ENCODE measurements at places on chromosomes 4 and X.

DNA sequence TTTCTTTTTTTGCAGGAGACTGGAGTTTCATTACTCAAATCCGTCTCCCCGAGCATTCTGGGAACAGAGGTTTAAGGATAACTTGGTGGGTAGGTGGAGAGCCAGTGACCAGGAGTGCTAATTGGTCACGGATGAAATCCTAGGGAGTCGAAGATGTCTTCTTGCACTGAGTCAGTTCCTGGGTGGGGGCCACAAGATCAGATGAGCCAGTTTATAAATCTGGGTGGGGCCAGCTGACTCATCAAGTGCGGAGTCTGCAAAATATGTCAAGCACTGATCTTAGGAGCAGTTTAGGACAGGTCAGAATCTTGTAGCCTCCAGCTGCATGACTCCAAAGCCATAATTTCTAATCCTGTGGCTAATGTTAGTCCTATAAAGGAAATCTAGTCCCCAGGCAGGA, 741.3 kb downstream of the PCDH7 start:
- no peak for DNase-seq

DNA sequence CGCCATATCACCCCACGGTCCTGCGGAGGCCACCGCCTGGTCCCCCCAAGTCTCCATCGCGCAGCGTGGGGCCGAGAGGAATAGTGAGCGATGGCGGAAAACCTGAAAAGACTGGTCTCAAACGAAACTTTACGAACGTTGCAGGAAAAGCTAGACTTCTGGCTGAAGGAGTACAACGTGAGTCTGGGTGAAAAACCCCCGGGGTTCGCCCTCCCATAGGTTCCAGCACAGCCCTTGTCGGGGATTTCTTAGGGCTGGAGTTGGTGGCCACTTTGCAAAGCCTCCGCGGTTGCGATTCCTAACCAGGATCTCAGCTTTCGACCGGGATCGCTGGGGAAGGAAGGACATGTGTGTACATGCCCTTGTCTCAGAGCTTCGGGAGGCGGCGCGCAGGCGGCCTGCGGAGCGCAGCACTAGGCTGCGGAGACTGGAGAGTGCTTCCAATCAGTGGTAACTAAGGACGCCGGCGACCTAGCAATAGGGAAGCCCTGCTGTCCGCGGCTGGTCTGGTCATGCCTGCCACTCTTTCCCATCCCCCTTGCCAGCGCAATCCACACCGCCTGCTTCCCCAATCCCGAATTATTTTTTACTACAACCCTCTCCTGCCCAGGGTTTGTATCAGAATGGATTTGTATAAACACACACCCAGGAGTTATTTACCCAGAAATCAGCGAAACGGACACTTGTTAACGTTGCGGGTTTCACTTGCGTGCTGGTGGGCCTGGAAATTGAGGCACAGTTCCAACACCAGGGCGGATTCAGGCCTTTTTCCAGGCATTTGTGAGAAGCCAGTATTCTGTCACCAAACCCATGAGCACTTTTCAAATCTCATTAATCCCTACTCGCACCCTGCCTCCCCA, 741 bp downstream of the SPATA18 start:
- no peak for DNase-seq

- no peak for DNase-seq
Observed at GRCh38 chrX:31298916-31299315, 227.1 kb upstream of the FTHL17 start.

GRCh38 chr4:123621072-123621705, 224.6 kb downstream of the SPRY1 start:
- no peak for DNase-seq

DNA sequence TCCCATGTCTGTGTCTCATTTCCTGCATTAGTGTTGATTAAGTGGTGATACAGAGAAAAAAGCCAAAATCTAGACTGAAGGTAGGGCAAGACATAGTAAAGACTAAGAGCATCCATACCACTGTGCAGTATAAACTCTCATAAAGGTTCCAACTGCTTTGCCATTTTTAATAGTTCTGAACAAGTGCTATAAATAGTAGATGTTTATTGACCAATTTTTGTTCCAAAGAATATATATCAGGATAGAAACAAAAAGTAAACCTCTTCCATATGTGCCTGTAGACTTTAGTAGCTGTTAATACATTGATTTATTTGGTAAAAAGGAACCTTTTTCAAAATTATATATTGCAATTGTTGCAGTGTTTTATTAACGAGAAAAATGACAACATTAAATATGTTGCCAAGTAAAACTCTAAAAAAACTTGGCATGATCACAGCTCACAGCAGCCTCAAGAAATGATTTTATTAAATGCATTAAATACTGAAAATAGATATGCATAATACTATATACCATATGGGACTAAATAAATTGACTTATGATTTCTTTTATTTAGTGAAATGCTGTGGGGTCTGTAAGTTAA, 22.3 kb upstream of the AASDH start:
- DNase-seq, result no peak

DNA sequence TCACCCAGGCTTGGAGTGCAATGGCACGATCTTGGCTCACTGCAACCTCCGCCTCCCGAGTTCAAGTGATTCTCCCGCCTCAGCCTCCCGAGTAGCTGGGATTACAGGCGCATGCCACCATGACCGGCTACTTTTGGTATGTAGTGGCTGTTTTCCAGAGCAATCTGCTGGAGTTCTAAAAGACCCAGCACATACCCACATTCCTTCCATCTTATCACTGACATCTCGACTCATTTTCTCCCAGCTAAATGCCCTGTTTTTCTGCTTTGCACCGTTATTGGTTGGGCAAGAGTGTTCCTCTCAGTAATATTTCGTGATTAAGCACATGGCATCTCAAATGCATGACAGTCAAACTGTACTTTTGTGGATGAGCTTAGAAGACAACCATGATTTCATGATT, 53.7 kb downstream of the PRKX start:
- no peak for DNase-seq

DNA sequence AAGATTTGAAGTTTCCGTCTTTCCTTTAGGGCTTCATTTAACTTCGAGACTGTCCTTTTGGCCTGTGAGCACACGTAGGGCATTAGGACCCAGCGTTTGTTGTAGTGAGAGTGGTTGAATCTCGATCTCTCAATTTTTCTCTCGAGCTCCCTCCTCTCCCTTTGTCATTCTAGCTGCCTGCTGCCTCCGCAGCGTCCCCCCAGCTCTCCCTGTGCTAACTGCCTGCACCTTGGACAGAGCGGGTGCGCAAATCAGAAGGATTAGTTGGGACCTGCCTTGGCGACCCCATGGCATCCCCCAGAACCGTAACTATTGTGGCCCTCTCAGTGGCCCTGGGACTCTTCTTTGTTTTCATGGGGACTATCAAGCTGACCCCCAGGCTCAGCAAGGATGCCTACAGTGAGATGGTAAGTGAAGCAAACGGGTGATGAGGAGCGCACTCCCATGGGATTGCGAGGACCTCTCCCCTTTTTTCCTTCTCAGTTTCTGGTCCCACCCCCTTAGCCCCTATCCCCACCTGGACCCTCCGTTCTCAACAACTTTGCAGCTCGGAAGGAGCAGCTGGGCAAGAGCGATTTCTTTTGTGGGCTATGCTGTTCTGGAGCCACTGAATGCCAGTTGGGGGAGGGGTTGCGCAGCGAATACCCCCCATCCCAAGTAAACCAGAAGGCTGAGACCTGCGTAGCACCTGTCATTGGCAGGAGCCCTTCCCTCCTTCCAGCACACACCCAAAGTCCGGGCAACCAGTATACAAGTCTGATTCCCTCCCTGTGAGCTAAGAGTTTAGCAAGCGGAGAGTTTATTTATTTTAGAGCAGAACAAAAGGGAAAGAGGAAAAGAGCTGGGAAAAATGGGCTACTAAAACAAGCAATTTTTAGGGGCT, at the start of gene TMEM35A:
TSS of gene TMEM35A (plus strand) at position 164 of the 883 bp plus-strand sequence. CDS start at position 288, 124 bp downstream.
- no peak for DNase-seq

GRCh38 chrX:13078739-13079444, 34.5 kb upstream of the FAM9C start:
- no peak for DNase-seq

GRCh38 chr4:42371305-42372252, 25.7 kb upstream of the SHISA3 start:
- no peak for DNase-seq

DNA sequence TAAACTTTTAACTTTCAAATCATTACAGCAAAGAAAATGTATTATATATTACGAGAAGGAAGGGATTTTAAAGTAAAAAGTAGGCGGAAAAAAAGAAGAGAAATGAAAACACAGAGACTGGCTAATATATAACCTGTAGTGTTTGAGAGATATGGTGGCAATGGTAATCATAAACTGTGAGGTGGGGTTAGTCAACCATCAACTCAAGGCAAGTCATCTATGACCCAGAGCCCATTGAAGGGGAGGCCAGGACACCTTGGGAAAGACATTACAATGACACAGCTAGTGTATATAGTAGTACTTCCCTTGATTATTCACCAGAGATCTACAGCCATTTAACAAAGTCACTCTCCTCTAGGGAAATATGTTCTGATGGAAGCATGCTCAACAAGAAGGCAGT, 423.9 kb upstream of the PITX2 start:
- no peak for DNase-seq

GRCh38 chr4:146957237-146957636, 11.6 kb upstream of the TTC29 start:
- DNase-seq, result no peak

DNA sequence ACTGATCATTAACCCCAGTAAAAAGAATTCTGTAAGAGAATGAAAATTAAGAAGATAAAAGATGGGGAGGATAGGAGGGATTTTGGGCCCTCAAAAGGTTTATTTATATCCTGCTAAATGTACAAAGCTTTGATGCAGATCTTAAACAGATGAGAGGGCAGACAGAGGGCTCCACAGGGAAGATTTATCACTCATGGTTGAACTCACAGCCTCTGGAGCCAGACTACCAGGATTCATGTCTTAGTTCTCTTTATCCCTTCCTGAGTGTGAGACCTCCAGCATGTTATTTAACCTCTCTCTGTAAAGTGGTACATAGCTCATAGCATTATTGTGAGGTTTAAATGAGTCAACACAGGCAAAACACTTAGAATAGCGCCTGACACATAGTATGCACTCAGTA, 74.4 kb downstream of the SOWAHB start:
- DNase-seq, result no peak

DNA sequence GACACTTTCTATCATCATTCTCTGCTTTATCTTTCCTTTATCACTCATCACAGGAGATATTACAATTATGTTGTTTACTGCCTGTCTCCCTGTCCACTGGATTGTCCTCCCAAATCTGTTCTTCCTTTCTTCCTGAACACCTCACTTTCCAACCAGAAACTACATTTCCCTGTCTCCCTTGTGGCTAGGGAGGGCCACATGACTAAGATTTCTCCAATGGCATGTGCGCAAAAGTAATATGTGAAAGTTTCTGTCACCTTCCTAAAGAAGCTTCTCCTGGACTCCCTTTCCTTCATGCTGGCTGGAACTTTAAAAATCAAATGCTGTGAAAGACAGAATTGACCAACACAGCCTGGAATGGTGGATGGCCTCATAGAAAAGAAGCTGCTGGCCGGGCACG, 25.8 kb downstream of the ATP11C start:
- no peak for DNase-seq

DNA sequence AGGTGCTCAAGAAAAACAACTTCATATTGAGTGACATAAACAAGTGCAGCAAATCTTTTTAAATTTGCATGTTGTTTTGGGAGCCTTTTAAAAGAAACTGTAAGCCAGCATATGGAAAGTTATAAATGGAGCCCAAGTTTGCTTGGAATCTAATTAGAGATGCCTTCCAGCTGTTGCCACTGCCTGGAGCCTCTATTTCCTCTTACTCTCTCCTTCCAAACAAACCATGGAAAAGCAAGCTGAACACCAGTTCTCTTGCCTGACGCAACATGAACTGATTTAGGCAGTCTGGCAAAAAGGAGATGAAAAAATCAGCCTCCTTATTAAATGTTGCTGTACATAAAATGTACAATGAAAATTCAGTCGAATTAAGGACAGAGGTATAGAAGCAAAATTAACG, 21.5 kb downstream of the ARSJ start:
- no peak for DNase-seq

DNA sequence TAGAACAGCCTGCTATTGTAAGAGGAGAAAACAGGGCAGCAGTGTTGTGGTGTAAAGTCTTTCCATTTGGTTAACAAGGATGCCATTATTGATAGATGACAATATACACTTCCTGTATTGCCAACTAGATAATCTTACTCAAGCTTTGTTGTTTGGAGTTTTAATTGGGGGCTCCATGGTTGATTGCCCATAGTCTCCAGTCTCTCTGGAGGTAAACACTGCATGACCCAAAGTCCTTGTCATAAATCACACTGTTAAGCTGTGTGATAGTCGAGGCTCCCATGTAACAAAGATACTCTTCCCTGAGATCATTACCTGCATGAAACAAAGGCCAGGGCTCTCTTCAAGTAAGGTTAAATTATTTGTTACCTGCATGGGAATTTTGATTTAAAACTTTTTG, 394.6 kb downstream of the C4orf33 start:
- no peak for DNase-seq

DNA sequence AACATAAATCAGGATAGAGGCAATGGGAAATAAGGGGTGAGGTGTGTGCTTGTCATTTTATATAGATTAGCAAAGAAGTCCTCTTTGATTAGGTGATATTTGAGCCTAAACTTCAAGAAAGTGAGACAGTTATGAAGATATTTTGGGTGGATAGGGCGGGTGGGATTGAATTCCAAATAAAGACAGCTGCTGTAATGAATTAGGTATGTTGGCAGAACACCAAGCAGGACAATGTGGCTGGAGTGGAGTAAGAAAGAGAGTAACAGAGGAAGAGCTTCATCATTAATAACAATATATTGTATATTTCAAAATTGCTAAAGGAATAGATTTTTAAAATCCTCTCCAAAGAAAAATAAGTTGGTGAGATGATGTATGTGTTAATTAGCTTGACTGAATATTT, 91.0 kb upstream of the CENPE start:
- DNase-seq, result no peak

DNA sequence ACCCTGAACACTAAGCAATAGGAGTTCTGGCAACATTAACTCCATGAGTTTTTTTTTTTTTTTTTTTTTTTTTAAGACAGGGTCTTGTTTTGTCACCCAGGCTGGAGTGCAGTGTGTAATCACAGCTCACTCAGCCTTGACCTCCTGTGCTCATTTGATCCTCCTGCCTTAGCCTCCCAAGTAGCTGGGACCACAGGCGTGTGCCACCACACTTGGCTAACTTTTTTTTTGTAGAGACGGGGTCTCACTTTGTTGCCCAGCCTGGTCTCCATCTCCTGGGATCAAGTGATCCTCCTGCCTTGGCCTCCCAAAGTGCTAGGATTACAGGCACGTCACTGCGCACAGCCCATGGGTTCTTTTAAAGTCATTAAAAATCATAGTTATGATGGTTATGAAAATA, 5.1 kb downstream of the RHOH start:
- no peak for DNase-seq

DNA sequence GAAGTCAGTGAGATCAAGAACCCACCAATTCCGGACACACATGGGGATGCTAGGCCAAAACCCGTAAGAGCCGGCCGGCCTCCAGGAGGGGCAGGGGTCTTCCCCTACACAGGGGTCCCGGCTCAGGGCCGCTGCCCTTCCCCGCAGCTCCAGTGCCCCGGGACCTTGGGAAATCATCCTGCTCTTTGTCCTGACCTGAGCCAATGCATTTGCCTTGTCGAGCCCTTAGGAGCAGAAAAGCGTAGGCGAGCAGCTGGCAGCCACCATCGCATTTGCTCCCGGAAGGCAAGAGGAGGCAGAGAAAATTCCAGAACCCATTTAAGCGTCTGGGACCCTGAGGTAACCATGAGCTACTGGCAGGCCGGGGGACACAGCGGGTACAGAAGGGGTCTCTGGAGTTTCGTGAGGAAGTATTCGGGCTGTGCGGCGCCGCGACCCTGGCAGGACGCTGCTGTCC, 7.4 kb upstream of the TNIP2 start:
- DNase-seq, result no peak

GRCh38 chr4:55323375-55323774, 22.7 kb upstream of the SRD5A3 start:
- DNase-seq, result no peak

- DNase-seq, result no peak
Observed at GRCh38 chrX:55783723-55784122, 66.2 kb downstream of the RRAGB start.

All from hematopoietic multipotent progenitor cell treated with erythropoietin and hydrocortisone succinate and interleukin-3 and kit ligand, for 15 days (in vitro differentiated cells).